ENCODE measurements at places on chromosomes 2 and 18.

- DNase-seq, result no peak
Measured at GRCh38 chr18:29003194-29003593, 826.3 kb upstream of the CDH2 start.

- no peak for DNase-seq
Measured at GRCh38 chr18:22189449-22190166, 20.2 kb downstream of the GATA6 start.

DNA sequence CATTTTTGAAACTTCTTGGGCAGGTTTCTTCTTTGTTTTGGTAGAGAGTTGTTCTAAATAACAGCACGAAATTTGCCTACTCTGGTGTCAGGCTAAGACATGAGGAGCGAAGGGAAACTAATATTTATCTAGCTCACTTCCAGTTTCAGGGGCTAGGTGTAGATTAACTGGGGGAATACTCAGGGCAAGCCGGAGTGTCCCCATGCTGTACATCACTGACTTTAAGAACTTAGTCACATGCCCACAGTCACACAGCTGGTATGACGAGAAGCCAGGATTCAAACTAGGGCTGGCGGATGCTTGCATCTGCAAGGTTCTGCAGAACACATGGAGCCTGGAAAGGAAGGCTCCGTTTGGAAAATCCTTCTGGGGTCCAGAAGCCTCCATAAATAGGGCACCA, 133.3 kb downstream of the ALPK2 start:
- DNase-seq, result no peak

GRCh38 chr2:47652061-47652690, 130.8 kb upstream of the MSH6 start:
- DNase-seq, result no peak

DNA sequence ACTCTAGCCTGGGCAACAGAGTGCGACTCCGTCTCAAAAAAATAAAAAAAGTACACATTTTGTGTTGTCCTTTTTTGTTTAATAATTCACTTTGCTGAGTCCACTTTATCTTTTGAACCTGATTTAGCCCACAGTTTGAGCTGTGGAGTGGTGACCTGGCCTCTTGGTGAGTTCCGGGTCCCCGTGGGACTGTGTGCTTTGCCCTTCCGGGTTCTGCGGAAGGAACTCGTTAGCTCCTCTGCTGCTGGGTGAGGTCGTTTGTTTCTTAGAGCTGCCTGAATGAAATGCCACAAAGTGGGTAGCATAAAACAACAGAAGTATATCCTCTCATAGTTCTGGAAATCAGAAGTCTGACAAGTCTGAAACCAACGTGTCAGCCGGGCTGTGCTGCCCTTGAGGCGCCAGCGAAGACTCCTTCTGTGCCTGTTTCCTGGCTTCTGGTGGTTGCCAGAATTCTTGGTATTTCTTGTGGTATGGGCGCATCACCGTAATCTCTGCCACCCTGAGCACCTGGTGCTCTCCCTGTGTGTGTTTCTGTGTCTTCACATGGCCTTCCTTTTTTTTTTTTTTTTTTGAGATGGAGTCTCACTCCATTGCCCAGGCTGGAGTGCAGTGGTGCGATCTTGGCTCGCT, 3.5 kb downstream of the EFHD1 start:
- no peak for DNase-seq

GRCh38 chr2:118981632-118982031, 39.6 kb downstream of the MARCO start:
- DNase-seq, result no peak

DNA sequence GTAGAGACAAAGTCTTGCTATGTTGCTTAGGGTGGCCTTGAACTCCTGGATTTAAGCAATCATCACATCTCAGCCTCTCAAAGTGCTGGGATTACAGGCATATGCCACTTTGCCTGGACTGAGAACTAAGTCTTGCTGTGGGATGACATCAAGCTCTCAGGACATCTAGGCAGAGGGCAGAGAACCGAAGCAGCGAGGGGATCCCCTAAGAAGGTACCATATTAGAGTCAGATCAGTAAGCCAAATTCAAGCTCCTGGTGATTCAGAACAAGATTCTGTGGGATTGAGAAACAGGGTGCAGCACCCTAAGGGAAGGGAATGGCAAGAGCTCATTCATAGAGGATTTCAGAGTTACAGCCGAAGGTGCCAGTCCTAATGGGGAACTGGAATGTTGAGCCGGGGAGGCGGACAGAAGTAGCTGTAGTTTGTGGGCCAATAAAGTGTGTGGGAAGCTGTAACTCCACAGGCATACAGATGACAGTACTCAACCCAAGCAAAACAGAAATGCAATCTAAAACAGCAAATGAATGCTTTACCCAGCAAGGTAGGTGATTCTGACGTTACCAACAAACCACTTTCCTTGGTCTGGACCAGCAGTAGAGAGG, 30.9 kb downstream of the EPHA4 start:
- DNase-seq, result no peak
